ENCODE measurements at places on chromosomes 2 and 18.

DNA sequence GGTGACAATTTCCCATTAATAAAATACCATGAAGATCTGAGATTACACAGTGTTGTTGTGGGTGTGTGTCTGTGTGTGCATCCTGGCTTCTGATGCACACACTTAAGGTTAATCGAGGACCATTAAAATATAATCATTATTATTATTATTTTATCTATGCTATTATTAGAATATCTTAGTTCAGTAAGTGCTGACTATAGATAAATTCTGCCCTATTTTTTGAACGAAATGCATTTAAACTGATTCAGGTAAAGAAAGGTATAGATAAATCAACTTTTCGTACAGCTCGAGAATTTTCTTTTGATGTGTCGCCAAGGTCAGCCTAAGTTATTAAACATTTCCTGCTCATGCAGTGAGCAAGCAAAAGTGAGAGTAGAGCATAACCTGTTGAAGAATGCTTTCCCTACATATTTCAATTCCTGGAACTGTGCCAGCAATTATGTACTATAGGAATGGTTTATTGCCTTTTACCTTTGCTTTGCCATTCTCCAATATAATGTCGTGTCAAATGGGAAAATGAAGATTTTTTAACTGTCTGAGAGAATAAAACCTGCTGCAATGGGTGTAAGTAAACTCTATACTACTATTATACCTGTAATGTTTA is 25.8 kb downstream of the KCNJ3 start:
- DNase-seq = no peak

- no peak for DNase-seq
These were observed 65.2 kb downstream of the PLEKHM3 start for GRCh38 chr2:207960090-207960489.

- DNase-seq = no peak
These were observed 123.8 kb downstream of the CYP26B1 start for GRCh38 chr2:72023678-72024390.

GRCh38 chr2:116109471-116109870 is 1667.0 kb downstream of the DPP10 start:
- DNase-seq = no peak

GRCh38 chr2:33069894-33070651 is 123.3 kb downstream of the LTBP1 start:
- DNase-seq = peak; percentile 84

GRCh38 chr2:19187323-19188020 is 171.0 kb downstream of the OSR1 start:
- no peak for DNase-seq

- DNase-seq = no peak
These were observed 8.0 kb upstream of the CFAP65 start for GRCh38 chr2:219049282-219049681.

GRCh38 chr2:53455094-53455493 is 312.5 kb upstream of the CHAC2 start:
- peak; percentile 73 for DNase-seq

- no peak for DNase-seq
These were observed 1004.4 kb upstream of the CDH2 start for GRCh38 chr18:29181151-29181901.

DNA sequence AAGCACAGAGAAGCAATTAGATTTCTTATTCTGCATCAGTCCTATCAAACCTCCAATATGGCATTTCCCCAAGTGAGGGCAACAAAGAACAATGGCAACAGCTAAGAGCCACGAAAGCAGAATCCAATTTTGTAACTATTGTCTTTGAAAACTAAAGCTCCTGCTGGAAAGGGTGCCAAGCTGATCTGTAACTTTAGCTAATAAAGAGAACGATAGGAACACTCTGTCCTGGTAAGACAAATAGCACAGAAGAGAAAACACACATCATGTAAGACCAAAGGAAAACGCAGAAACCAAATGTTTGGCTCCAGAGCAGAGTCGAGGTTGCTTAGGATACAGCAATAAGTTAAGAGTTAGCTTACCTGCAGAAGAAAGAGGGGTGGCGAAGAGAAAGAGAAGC is 160.5 kb downstream of the STK39 start:
- DNase-seq = no peak

DNA sequence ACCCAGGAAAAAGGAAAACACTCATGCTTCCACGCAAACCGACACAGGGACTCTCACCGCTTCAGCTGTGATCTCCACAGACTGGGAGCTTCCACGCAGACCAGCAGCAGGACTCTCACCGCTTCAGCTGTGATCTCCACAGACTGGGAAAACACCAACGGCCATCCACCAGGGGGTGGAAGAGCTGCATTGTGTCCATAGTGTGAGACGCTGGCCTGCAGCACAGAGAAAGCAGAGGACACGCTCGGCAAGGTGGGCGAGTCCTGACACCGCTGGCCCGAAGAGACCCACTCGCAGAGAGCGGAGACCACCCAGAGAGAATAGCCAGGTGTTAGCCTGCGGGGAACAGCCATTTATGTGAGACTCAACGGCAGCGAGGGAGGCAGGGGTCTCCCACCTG is 42.5 kb upstream of the NFATC1 start:
- DNase-seq = peak; percentile 67

DNA sequence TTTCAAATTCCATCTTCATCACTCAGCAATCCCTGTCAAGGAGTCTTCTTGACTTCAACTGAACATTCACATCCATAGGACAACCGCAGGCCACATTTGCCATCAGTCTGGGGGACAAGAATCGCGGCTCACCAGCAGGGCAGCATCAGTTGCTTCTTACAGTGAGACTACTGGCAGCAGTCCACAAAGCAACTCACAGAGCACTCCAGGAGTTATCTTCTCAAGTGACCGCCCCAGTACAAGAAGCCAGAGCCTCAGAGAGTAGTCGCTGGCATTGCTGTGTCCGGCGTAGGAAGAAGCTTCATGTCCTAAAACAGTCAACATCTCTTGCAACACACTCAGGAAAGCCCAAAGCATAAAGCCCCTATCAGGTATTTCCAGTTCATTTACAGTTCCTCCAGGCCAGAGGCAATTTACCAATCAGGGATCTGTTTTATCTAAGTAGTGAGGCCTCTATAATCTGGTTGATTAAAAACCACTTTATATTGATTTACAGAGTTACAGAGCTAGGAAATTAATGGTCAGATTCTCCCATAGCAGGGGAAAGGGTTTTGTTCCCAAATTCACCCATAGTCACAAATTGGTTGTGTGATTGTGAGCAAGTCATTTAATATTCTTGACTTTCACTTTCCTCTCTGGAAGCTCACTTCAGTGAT is 177.3 kb downstream of the NBAS start:
- no peak for DNase-seq

DNA sequence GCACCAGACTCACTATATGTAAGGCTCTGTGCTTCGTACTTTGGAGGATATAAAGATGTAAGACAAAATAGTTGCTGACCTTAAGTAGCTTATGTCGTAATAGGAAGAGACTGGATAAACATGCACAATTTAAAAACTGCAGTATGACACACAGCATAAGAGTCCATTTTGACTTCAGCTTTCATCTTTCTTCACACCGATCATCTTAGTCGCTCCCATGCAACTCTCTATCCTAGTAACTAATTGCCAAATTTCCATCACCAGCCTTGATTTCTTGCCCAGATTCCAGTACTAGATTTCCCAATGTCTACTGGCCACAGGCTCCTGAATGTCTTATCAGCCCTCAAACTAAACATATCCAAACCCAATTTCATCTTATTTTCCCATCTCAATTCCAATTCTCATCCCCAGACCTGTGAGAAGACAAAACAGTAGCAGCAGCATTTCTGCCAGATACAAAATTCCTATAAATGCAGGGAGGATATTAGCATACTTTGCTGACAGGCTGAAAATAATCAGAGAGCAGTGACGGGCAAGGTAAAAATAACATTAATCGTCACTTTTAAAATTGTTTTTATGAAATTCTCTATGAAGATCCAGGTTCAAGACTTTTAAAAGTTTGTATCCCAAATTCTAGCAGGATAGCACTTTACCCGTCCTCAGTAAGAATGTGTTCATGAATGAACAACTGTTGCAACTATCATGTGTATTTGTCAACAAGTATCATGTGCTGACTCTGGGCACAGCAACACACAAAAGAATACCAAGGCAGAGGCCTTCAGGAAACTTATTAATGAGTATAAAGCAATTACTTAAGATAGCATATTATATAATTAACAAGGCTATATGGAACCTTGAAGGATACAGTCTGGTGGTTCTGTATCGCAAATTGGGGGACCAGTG is 42.2 kb downstream of the KIDINS220 start:
- DNase-seq = no peak

- DNase-seq = no peak
These were observed 415.0 kb downstream of the CPS1 start for GRCh38 chr2:210971431-210971830.

- DNase-seq = peak; percentile 50
These were observed at the start of gene IL1RL1 for GRCh38 chr2:102310964-102311640. TSS of gene IL1RL1 (plus strand) at chr2:102311563. CDS start at chr2:102338265, 26,702 bp downstream.

- no peak for DNase-seq
These were observed 825.1 kb downstream of the SLC4A3 start for GRCh38 chr2:220452561-220452960.

- DNase-seq = no peak
These were observed 11.1 kb upstream of the IL1RN start for GRCh38 chr2:113116100-113116958.

- DNase-seq = peak; percentile 59
These were observed 7.3 kb upstream of the HTR2B start for GRCh38 chr2:231132129-231132528.

DNA sequence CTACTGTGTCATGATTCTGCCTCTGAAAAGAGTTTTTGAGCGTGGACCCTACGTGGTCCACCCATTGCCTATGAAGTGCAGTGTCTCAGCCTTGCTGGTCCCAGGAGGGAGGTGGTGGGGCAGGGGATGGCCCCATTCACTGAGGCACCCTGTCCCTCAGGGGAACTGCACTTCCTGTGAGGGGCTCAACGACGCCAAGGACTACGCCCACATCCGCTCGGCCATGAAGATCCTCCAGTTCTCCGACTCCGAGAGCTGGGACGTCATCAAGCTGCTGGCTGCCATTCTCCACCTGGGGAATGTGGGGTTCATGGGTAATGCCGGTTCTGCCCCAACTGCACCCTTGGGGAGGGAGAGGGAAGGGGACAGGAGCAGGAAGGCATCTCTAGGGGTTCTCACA is 42.5 kb downstream of the MYO7B start:
- DNase-seq = no peak

- DNase-seq = no peak
These were observed 341.6 kb upstream of the CDH7 start for GRCh38 chr18:65409261-65409660.
